ENCODE measurements at places on chromosomes 5 and 9.

- no peak for DNase-seq
Measured at GRCh38 chr5:67238191-67238590, 41.6 kb upstream of the CD180 start.

DNA sequence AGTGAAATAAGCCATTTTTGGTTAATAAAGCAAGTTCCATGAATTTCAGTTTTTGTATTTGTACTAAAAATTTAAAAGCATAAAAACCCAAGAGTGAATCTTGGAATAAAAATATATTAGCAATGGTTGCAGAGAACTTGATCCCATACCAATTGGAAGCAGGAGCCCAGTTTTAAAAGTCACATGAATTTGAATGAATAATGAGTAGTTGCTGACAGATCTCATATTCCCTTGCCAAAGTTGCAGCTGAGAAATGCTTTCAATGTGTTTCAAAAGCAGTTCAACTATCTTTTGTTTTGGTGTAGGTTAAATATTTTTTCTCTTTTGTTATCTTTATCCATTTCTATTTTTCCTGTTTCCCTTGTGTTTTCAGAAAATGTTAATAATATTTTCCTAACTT, 818.6 kb downstream of the CDH18 start:
- DNase-seq: no peak

- DNase-seq: no peak
Measured at GRCh38 chr5:180592176-180592575, 877 bp upstream of the SCGB3A1 start.

DNA sequence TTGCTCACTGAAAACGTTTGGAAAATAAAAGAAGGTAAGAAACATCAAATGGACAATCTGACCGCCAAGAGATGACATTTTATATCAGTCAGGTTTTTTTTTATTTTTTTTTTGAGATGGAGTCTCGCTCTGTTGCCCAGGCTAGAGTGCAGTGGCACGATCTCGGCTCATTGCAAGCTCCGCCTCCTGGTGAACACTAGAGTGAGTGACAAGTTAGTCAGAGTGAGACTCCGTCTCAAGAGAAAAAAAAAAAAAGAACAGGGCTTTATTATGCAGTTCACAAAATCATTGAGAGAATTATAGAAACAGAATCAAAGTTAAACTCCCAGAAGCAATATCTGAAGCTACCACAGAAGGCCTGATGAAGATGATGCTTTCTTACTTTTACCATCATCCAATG, 70.1 kb downstream of the DTWD2 start:
- DNase-seq: no peak

DNA sequence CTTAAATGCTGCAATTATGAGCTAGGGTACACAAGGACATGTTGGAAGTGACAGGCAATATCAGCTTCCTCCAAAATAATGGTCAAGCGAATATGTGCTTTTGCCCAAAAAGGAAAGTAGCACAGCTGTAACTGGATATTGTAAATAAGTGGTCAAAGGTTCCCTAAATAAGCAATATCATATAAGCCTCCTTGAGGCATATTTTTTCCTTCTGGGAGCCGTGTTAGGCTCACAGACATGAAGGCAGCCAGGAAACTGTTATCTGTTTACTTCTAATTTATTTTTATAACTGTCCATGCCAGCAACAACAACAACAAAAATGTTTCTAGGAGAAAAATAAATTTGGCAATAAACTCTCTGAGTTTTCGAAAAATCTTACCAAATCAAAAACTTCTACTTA, 648.3 kb downstream of the PDE4D start:
- no peak for DNase-seq

DNA sequence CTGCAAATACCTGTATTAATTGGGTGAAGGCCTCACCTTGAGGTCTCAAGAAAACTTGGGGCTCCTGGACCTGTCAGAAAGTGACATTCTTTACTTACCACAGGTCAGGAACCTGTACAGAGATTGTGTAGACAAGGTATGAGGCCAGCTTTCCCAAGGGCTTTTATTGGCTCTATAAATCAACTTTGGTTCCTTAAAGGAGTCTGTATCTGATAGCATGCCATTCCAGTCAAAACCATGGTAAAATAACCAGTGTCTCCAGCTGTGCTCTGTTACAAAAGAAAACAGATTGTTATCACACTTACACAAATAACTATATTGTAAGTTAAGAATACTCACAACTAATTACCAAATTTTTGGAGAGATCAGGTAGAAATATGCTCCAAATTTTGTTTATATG, 64.5 kb downstream of the COL15A1 start:
- no peak for DNase-seq

DNA sequence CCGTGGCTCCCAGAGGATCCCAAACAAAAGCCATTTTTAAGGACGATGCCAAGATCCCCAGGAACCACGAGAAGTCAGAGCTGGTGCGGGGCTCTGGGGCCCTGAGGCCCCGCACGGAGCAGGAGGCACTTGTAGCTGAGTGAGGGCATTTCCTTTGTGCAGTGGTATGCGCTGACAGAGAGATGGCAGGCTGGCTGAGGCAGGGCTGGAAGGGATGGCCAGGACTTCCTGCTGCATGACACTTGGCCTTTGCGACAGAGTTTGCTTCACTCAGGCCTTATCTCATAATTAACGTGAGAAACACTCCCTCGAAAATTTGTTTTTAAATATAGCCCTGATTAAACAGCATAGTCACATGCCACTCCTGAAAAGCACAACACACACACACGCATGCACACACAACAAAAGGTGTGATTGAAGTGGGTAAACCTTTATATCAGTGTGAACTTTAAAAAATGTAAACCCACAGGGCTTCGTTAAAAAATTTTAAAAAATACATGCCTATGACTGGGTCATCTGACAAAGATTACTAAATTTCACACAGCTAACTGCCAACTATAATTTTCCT, 536.6 kb downstream of the PDE4D start:
- DNase-seq: peak; percentile 27

- DNase-seq: peak; percentile 28
Measured at GRCh38 chr5:154174091-154174490, 16.4 kb upstream of the GALNT10 start.

DNA sequence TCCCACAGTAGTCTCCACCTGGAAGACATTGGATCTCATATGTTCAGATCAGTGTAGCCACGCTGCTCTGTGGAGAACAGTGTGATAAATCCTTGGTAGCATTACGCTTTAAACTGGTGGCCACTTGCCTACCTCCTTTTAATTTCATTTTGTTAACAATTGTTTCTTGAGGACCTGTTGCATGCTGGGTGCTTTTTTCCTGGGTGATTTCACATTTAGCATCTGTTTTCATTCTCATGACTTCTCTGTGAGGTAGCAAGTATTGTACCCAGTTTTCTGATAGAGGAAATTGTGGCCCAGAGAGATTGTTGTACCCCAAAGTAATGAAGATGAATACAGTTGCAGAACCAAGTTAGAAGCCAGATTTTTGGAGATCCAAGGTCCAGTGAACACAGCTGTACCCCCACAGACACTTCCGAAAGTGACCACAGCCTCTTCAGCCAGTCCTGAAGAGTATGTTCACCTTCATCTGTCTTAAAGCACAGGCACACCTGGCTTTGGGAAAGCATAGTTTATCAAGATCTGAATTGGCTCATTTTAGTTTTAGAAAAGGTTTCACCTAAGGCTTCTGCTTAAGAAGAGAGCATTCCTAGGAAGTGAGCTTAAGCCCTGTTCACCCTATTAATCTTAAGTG, 75.2 kb downstream of the F2RL2 start:
- no peak for DNase-seq

DNA sequence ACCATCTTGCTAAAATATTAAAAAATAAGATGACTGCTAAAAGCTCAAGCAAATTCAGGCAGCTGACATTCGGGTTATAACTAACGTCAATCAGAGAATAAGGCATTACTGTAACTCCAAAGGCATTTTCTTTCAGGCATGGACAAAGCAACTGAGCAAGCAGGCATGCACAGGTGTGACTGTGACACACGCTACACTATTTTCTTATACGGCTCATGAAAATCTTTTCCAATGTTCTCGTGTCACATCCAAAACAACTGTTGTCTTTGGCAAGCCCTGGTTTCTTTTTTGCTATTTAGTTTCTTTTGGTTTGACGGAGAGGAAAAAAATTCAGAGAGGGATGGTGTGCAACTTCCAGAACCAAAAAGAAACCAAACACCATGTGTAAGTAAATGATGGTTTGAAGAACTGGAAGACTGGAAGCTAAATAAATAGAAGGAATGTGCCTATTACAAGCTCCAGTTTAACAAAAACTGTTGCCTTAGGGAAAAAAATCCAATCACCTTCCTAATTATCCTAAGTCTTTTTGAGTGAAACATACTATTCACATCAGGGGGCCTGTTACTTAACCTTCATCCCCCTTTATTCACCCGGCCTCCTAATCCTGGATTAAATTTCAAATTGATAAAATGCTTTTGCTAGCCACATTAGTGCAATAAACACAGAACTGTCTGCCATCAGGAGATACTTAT, 277.6 kb downstream of the PSAT1 start:
- DNase-seq: no peak

GRCh38 chr5:78547731-78548615, 100.6 kb downstream of the LHFPL2 start:
- no peak for DNase-seq

DNA sequence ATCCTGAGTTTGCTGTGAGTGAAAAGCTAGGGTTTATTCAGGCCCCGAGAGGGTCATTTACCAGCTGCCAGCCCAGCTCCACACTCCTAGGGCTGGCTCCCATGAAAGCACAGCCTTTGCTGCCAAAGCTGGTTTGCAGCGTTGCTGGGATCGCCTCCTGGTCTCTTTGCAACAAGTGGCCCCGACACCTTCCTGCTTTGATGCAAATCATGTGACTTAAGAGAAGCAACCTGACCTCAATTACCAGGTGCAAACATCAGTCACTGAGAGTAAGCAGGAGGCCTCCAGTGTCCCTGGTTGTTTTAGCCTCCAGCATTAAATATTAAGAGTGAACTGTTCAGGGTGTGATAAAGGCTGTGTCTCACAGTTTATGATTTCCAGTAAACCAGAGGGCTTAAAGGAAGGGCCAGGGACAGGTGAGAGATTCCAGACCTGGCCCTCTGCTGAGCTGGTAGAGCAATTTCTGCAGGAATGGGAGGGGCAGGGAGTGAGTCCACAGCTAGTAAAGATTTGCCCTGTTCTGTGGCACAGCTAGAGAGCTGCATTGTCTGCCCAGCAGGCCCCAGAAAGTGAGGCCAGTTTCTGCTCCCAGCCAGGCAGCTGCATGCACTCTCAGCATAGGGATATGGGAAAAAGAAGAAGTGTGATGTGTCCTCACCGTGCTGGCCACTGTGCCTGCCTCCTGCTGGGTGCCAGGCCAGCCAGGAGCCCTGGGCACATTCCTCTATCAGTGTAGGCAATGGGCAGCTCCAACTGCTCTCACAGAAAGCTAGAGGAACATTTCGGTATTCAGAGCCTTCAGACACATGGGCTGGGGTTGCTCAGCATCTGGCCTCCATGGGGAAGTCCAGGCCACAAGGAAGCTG, 58.0 kb downstream of the SLC22A5 start:
- DNase-seq: no peak

- DNase-seq: no peak
Measured at GRCh38 chr5:175489693-175490443, 11.5 kb downstream of the SFXN1 start.

- no peak for DNase-seq
Measured at GRCh38 chr5:152329207-152329606, 75.9 kb downstream of the NMUR2 start.

- no peak for DNase-seq
Measured at GRCh38 chr5:171710451-171711024, 75.1 kb upstream of the SMIM23 start.

DNA sequence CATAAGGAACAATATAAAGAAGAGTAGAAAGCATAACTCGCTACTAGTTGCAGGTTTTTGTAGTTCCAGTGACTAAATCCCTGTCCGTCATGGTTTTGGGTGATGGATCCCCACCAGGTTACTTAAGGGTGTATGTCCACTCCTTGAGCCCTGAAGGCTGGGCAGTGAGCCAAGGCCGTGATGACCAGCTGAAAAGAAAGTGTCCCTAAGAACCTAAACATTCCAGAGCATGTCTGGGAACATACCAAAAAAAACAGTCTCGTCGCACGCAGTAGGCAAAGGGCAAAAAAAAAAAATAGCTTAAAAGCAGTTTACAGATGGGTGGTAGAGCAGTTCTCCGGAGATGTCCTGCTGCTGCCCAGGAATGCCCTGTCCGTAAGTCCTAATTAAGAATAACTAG, 21.4 kb upstream of the SNAPC3 start:
- DNase-seq: peak; percentile 24

DNA sequence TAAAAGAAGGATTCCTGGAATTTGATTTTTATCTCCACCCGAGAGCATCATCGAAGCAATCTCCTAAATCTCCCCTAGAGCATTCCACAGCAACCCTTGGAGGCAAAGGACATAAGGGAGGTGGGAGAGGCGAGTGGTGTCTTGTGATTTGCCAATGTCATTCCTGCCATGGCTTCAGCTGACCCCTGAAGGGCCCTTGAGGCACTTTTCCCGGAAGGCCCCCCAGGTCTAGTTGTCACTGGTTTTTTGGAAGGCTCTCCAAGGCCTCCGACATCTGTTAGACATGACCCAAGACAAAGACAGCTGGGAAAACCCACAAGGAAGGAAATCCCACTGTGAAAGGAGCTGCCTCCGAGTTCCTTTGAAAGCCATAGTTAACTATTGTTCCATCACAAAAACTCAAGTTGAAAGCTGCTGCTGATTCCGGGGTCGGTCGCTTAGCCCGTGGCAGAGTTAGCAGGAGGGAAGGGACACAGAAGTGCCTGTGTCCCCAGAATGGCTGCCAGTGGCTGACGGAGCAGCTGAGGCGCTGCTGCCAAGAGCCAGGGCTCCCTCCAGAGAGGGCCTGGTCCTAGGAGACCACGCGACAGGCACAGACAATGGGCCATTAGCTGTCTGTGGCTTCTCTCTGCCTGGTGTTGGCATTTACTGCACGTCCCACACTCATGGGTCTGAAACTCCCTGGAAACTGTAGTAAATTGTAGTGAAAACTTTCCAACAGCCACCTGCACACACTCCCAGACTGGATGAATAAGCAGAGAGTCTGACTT, 24.4 kb upstream of the TRIO start:
- DNase-seq: no peak

GRCh38 chr9:96618209-96619123, 1.2 kb downstream of the CDC14B start:
- peak; percentile 74 for DNase-seq

DNA sequence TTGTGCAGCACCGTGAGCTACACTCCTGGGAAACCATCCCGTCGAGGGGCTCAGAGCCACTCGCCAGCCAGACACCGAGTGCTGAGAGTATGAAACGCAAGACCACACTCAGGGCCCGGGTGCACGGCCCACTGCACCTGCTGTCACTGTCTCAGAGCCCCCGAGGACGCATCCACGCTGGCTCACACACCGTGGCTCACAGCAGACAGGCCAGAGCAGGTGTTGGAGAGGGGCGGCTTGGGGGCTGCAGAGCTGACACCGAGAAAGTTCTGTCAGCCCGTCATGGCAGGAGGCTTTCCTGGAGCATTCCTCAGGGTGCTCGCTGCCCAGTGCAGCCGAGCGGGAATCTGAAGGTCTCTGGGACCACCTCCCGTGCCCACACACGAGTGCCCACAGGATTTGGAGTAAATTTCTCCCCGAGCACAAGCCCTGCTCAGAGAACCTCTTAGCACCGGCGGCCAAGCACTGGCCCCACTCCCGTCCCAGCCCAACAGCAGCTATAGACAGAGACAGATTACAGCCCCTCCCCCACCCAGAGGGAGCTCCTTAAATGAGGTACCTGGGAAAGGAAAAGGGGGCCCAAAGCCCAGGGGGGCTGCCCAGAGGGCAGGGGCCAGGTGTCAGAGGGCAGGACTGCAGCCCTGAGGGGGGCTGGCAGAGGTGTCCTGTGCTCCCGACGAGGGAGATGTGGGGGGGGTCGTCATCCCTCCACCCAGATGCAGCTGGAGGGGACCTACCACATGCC, 56.0 kb upstream of the SARDH start:
- DNase-seq: no peak

- DNase-seq: peak; percentile 71
Measured at GRCh38 chr5:23445573-23445972, 61.8 kb upstream of the PRDM9 start.

GRCh38 chr5:116281309-116281708, 196.5 kb downstream of the COMMD10 start:
- no peak for DNase-seq
